Type B pancreatic cell (in vitro differentiated cells): ENCODE measurements at places on chromosomes 2 and 18.
A peak's percentile ranks its signal among the peaks of the same experiment; 100 is the strongest.

DNA sequence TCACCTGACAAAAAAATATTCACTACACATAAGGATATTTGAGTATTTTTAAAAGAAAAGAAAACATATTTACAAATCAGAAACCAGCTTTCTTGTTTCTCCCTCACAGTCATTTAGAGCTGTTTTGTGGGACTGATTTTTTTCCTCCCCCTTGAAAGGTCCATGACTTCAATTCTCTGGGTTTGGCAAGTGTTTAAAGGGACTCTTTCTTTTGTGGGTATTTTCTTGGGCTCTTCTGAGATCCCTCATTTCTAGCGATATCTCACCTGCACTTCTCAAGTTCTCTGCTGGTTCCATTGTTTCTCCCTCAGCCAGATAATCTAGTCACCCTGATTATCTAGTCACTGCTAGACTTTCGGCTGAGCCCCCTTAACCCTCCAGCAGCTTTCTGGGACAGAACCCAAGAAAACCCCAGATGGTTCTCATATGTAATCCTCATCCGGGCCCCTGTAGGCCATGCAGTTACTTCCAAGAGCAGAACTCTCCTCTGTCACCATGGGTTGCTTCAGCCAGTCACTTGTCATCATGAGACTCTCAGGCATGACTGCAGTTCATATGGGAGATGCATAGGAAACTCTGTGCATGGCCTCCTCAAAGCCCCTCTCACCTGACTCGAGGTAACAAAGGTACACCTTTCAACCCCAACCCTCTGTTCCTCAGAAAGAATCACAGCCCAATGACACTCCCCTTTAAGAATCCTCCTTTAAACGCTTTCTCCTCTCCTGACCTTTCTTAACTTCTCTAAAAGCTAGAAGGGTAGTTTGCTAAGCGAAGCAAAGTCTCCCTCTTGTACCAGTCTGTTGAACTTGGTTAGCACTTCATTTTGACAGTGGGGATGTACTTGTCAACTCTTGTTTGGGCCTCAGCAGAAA, 36.7 kb upstream of the ITGA4 start:
- no peak overlapping the region for H3K27ac ChIP-seq
- H3K36me3 ChIP-seq: no peaks in the 10 kb centered on the region
- no peak overlapping the region for H3K4me3 ChIP-seq
- H3K4me1 ChIP-seq: no peaks in the 10 kb centered on the region
- DNase-seq: no peak
- H3K27me3 ChIP-seq: no peaks in the 10 kb centered on the region

DNA sequence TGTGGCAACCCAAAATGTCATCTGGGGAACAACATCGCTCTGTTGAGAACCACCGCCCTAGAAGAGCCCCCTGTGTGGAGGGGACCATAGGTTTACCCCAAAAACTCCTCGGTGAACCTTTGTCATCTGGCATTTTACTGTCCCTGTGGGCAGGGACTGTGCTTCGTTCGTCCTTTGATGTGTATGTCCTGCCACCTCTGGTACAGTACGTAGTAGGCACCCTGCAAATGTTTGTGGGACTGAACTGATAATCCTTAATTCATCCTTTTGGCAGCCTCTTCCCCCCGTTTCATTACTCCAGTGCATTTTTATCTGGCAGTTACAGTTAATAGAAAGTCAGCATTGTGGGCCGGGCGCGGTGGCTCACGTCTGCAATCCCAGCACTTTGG, 728 bp downstream of the NAPG start:
- DNase-seq: no peak
- H3K4me1 ChIP-seq: peaks cover 41% of the 10 kb centered on the region
- H3K36me3 ChIP-seq: no peaks in the 10 kb centered on the region
- peak overlapping the region; percentile 93 for H3K4me3 ChIP-seq
- no peaks in the 10 kb centered on the region for H3K27me3 ChIP-seq

- H3K4me3 ChIP-seq: no peak overlapping the region
- no peak for DNase-seq
- peaks cover 12% of the 10 kb centered on the region for H3K27me3 ChIP-seq
- H3K4me1 ChIP-seq: no peaks in the 10 kb centered on the region
- H3K36me3 ChIP-seq: no peaks in the 10 kb centered on the region
Measured at GRCh38 chr2:118351796-118352195, 263.5 kb downstream of the INSIG2 start.

- peak within 1 kb of the TSS; percentile 96 for H3K4me3 ChIP-seq
- no peak for DNase-seq
- no peaks in the 10 kb centered on the region for H3K36me3 ChIP-seq
- H3K27me3 ChIP-seq: no peaks in the 10 kb centered on the region
Measured at GRCh38 chr2:677056-677958, at the start of gene TMEM18. Gene TMEM18, minus strand, starts transcription at chr2:677406. Its CDS starts 61 bp downstream, at chr2:677345.

DNA sequence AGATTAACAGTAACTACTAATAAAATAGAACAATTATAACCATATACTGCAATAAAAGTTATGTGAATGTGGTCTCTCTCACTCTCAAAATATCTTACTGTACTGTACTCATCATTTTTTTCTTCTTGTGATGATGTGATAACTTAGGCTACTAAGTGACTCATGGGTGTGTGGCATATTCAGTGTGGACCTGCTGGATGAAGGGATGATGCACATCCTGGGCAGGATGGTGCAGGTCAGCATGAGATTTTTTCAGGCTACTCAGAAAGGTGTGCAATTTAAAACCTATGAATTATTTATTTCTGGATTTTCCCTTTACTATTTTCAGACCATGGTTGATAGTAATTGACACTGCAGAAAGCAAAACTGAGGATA, 90.7 kb downstream of the NCKAP5 start:
- H3K27ac ChIP-seq: no peak overlapping the region
- no peak overlapping the region for H3K4me3 ChIP-seq
- H3K4me1 ChIP-seq: no peaks in the 10 kb centered on the region
- H3K27me3 ChIP-seq: peaks cover 3% of the 10 kb centered on the region

DNA sequence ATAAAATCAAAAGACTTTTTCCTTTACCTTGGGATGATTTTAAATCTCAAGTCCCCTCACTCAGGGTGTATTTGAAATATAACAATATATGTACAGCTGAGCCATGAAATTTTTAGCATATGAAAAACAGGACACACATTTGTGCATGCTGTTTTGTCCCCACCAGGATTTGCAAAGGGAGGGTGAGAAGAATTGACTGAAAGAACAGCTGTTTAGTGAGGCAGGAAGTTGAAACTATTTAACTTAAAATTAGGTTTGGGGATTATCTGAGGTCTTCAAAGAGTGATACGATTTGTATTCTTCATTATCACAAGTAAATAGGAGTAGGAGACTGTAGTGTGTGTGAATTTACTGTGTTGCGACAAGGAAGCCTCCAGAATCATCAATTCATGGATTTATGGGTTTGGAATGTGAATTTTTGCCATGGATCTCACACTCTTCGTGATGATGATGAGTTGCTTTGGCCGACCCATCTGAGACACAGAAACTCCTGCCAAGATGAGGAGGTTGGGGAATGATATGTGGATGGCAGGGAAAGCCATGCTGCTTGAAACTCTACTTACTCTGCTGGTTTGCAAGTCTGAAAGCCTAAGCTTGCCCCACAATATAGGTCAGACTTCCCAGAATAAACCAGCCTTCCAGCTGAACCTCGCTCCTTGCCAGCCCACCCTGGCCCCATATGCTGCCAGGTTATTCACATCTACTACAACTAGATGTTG, 31.0 kb upstream of the SPATS2L start:
- H3K36me3 ChIP-seq: no peaks in the 10 kb centered on the region
- peaks cover 16% of the 10 kb centered on the region for H3K4me1 ChIP-seq
- DNase-seq: no peak
- no peak overlapping the region for H3K27ac ChIP-seq
- no peaks in the 10 kb centered on the region for H3K27me3 ChIP-seq

DNA sequence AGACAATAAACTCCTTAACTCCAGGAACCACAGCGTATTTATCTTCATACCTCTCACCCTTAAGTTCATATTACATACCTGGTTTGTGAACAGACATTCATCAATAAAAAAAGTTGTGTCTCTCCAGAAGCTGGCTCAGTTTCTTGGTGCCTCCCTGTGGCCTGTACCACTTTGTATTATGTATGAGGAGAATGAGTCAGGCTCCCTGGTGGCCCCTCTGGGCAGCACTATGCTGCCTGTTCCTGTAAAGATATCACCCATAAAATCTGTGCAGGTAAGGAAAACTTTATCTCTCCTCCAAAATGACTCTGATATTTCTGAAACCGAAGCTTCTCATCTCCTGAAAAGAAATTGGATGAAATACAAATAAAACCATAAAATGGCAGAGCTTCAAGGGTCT, 198.4 kb upstream of the NT5C1B start:
- H3K4me1 ChIP-seq: peaks cover 18% of the 10 kb centered on the region
- H3K36me3 ChIP-seq: no peaks in the 10 kb centered on the region
- no peak for DNase-seq
- no peak overlapping the region for H3K4me3 ChIP-seq
- H3K27me3 ChIP-seq: peaks cover 14% of the 10 kb centered on the region

DNA sequence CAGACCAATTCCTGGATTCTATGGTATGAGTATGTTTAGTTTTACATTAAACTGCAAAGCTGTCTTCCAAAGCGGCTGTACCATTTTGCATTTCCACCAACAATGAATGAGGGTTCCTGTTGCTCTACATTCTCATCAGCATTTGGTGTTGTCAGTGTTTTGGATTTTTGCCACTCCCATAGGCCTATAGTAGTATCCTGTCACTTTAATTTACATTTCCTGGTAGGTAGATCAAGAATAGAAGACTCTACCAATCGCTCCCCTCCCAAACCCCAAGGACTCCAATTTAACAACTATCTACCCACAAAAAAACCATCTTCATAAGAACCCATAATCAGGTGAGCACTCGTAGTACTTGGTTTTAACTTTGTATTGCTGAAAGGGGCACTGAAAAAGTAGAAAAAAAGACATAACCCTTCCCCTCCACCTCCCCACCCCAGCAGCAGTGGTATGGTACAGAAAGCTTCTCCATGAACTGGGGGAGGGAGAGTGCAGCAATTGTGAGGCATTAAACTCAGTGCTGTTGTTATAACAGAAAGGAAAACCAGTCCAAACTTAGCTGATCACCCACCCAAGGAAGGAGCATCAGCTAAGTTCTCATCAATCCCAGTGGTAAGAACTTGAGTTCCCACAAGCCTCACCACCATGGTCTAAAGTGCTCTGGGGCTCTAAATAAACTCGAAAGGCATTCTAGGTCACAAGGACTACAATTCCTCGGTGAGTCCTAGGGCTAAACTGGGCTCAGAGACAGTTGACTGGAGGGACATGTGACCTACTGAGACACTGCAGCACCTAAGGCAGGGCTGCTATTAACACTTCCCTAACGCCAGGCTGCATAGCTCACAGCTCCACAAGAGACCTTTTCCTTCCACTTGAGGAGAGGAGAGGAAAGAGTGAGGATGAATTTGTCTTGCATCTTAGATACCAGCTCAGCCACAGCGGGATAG, 35.5 kb upstream of the CYTIP start:
- no peaks in the 10 kb centered on the region for H3K4me1 ChIP-seq
- no peaks in the 10 kb centered on the region for H3K36me3 ChIP-seq
- no peak for DNase-seq

GRCh38 chr2:14344355-14344754, 288.2 kb upstream of the LRATD1 start:
- H3K27ac ChIP-seq: no peak overlapping the region
- no peaks in the 10 kb centered on the region for H3K27me3 ChIP-seq
- DNase-seq: no peak
- no peak overlapping the region for H3K4me3 ChIP-seq
- no peaks in the 10 kb centered on the region for H3K36me3 ChIP-seq

DNA sequence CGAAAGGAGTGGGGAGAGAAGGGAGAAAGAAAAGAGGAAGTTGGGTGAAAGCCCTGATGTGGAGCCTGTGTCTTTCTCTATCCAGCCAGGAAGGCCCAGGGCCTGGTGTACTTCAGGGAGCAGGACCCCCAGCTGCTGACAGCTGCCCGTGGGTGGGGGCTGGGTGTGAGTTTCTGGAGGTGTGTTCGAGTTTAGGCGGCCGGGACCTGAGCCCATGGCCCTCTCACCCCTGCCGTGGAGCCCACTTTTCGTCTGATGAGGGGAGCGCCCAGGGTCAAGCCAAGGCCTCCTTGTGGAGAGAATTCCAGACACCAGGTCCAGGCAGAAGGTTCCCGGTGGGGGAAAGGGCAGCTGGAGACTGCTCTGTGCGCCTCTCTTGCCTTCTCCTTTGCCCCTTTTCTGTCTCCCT, 2.2 kb downstream of the SIX3 start:
- H3K36me3 ChIP-seq: no peaks in the 10 kb centered on the region
- peaks cover 25% of the 10 kb centered on the region for H3K4me1 ChIP-seq
- H3K4me3 ChIP-seq: peak overlapping the region; percentile 71
- peaks cover 93% of the 10 kb centered on the region for H3K27me3 ChIP-seq
- no peak overlapping the region for H3K27ac ChIP-seq
- DNase-seq: no peak

- peaks cover 15% of the 10 kb centered on the region for H3K36me3 ChIP-seq
- no peak overlapping the region for H3K4me3 ChIP-seq
- H3K27me3 ChIP-seq: no peaks in the 10 kb centered on the region
- peaks cover 35% of the 10 kb centered on the region for H3K4me1 ChIP-seq
Measured at GRCh38 chr18:58315041-58315440, 271.0 kb downstream of the NEDD4L start.

DNA sequence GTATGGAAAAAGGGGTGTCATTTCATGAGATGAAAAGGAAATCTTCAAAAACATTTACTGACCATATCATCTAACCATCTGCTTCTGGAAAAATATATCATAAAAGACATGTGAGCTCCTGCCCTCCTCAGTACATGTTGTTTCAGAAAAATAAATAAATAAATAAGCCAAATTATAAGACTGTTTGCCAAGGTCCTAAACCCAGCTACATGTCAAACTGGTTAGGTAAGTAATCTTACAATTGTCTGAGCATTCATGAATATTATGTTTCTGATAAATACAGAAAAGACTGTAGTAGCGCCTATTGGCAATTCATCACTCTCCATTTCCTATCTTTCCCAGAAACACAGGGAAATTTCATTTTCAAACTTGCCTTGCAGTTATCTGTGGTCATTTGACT, 138.9 kb upstream of the SETBP1 start:
- H3K4me3 ChIP-seq: no peak overlapping the region
- H3K27ac ChIP-seq: no peak overlapping the region
- peaks cover 7% of the 10 kb centered on the region for H3K27me3 ChIP-seq
- peaks cover 5% of the 10 kb centered on the region for H3K4me1 ChIP-seq
- no peak for DNase-seq

- DNase-seq: no peak
- peak overlapping the region; percentile 98 for H3K4me3 ChIP-seq
- H3K27me3 ChIP-seq: peaks cover 3% of the 10 kb centered on the region
- H3K36me3 ChIP-seq: peaks cover 5% of the 10 kb centered on the region
- H3K4me1 ChIP-seq: peaks cover 21% of the 10 kb centered on the region
Measured at GRCh38 chr2:148642891-148643416, 1.6 kb upstream of the EPC2 start.

GRCh38 chr2:136131961-136132824, 14.2 kb upstream of the CXCR4 start:
- H3K27me3 ChIP-seq: peaks cover 49% of the 10 kb centered on the region
- H3K4me1 ChIP-seq: peaks cover 6% of the 10 kb centered on the region
- H3K4me3 ChIP-seq: no peak overlapping the region

GRCh38 chr2:240962300-240963064, 35.9 kb upstream of the SNED1 start:
- peak overlapping the region; percentile 55 for H3K4me3 ChIP-seq
- H3K36me3 ChIP-seq: no peaks in the 10 kb centered on the region
- H3K27me3 ChIP-seq: no peaks in the 10 kb centered on the region
- H3K4me1 ChIP-seq: no peaks in the 10 kb centered on the region
- no peak overlapping the region for H3K27ac ChIP-seq
- DNase-seq: peak; percentile 78

- H3K4me3 ChIP-seq: no peak overlapping the region
- no peak overlapping the region for H3K27ac ChIP-seq
- H3K36me3 ChIP-seq: no peaks in the 10 kb centered on the region
- H3K27me3 ChIP-seq: no peaks in the 10 kb centered on the region
Measured at GRCh38 chr2:220937245-220937644, 634.9 kb downstream of the EPHA4 start.

GRCh38 chr18:11146238-11146946, 3.0 kb downstream of the PIEZO2 start:
- peaks cover 39% of the 10 kb centered on the region for H3K27me3 ChIP-seq
- H3K4me1 ChIP-seq: peaks cover 26% of the 10 kb centered on the region
- no peak for DNase-seq
- peak overlapping the region; percentile 84 for H3K4me3 ChIP-seq
- peaks cover 3% of the 10 kb centered on the region for H3K36me3 ChIP-seq
